Stimulated activated naive CD8-positive, alpha-beta T cell treated with anti-CD3 and anti-CD28 coated beads, Interleukin-15, Interleukin-2, amounts not matched to agents 100 U/mL and 50 U/mL, for 24 hours (primary cell): ENCODE measurements at places on chromosomes 4 and X.
A peak's percentile ranks its signal among the peaks of the same experiment; 100 is the strongest.

DNA sequence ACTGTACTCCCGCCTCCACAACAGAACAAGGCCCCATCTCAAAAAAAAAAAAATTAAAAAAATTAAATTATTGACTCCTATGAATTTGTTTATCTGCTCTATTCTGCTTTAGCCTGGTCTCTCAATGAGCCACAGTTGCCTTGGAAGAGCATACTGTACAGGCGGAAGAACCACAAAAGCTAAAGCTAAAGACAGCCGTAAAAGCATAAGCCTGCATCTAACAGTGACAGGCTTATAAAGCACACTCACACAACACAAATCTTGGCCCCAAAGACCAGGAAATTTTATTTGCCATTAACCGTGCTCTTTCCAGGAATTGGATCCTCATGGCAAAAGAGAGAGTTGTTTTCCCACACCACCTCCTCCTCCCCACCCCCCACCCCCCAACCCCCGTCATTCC lies 53.5 kb upstream of the KLF3 start:
- no peak for DNase-seq

DNA sequence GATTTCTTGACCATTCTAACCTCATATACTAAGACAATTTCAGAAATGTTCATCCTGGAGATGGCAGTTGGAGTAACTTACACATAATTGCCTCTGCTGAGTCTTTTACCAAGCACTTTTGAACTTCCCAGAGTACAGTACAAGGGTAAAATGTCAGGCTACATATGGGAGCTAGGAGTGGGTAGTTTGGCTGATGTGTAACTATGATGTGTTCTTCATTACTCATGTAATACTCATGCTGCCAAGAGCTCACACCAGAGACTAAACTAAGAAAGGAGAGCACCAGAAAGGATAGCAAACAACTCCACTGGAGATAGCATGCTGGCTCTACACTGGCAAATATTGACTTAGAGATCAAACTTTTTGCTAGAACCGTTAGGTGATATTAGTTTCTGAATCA lies 194.0 kb downstream of the PDGFRA start:
- DNase-seq: no peak

- no peak for DNase-seq
These were observed 9.2 kb upstream of the GYG2 start for GRCh38 chrX:2819345-2820135.

GRCh38 chr4:82948647-82949204 lies 48.2 kb downstream of the THAP9 start:
- DNase-seq: no peak

DNA sequence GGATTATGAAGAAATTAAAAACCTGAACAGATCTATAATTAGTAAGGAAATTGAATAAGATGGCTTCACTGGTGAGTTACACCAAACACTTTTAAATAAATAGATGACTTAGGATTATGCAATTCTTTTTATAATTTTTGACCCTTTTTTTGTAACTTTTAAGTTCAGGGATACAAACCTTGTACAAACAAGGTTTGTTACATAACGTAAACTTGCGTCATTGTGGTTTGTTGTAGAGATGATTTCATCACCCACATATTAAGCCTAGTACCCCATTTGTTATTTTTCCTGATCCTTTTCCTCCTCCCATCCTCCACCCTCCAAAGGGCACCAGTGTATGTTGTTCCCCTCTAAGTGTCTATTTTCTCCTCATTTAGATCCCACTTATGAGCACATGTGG lies 75.7 kb downstream of the CPEB2 start:
- no peak for DNase-seq

DNA sequence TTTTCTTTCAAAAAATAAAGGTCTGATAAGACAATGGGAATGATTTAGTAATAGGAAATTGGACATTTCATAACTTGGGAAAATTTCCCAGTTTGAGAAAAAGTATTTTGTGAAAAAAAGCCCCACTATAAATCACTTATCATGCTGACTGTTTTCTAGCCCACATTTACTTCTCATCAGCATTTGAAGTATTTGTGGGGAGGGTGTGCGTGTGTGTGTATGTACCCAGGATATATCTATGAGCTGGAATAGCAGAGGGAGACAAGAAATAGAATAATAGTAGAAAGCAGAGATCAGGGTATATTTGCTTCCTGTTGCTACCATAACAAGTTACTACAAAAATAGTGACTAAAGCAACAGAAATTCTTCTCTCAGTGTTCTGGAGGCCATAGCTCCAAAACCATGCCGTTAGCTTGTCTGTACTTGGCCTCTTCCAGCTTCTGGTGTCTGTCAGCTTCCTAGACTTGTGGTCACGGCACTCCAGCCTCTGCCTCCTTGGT lies 139.8 kb downstream of the PTTG2 start:
- DNase-seq: no peak

DNA sequence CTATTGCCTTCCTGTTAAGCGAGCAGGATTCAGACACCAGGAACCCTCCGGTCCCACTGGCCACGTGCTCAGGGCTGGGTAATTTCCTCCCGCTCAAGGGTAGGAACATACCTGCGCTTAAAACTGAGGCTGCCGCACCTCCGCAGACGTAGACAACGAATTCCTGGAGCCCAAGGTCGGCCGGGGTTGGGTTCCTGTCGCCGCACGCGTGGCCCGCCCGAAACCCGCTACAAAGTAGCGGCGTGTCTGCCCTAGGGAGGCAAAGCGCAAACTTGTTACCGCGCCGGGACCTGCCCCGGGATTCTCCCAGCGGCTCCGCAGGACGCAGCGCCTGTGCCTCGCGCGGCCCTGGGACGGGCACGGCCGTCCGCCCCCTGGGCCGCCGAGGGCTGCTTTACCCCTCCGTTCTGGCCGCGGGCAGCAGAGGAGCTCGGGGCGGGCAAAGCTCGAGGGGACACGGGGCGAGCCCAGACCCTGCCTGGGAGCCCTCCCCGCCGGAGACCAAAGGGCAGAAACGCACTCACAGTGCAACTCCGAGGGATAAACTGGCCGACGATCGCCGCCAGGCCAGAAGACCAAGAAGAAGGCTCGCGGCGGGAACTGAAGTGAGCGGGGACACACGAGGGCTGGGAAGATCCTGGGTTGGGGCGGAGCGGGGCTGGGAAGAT lies at the start of gene ERVMER34-1:
Gene ERVMER34-1, minus strand, starts transcription at position 607 of the 668 bp plus-strand sequence. CDS start 5,905 bp downstream, outside the sequence.
- DNase-seq: peak; percentile 13

- DNase-seq: no peak
These were observed 167.6 kb upstream of the ANK2 start for GRCh38 chr4:112881842-112882241.

DNA sequence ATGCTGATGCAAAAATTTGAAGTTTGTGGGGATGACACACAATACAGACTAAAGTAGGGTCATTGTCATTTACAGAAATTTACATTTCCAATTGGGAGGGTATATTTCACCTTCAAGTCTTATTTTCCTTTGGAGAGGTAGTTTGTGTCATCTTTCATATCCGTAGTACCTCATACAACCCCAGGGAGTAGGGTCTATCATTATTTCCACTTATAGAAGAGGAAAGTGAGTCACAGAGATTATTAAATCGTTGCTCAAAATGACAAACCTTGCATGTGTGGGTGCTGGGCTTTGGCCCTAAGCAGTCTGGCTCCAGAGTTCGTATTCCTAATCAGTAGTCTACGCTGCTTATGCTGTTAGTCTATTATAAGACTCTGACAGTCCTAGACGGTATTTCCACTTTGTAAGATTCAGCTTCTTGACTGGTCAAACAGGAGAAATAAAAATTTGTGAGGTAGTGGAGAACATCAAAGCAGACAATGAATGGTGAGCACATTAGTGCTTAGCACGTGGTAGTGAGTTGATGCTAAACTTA lies 516.5 kb downstream of the PCDH7 start:
- no peak for DNase-seq

DNA sequence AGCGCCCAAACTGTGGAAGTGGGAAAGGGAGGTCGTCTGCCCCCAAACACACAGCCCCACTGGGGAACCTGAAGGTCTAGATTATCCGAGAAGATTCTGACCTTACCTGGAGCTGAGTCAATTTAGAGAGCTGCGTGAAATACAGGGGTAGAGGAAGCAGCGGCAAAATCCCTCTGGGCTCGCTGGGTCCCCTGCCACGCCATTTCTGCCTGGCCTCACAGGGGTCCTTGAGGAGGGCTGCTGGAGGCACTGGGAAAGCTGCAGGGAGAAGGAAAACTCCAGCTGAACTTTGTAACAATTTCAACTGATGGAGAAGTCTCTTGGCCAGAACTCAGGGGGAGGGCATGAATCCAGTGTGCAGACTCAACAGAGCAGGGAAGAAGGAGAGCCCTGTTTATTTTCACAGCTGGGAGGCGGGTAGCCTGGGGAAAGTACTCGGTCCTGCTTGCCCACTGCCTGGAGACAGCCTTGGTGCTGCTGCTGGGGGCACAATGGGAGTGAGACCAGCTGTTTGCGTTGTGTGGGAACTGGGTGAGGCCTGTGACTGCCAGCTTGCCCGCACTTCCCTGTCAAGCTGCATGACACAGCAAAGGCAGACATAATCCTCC lies 93.2 kb upstream of the MAPK10 start:
- no peak for DNase-seq

DNA sequence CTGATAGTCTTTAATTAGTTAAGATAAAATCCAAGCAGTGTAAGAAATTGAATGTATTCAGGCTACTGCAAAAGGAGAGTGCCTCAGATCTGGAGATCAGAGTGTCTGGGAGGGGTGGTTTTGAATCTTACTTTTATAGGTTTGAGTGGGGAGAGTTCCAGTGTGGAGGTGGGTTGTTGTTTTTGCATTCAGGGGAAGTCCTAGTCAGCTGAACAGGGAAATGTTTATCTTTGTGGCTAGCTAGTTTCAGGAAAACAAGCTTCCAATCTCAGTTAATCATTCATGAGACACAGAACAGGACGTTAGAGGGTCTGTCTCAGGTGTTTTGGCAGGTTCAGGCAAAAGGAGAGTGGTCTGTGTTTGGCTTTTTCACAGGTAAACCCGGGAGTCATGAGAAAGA lies 26.0 kb downstream of the ZNF81 start:
- no peak for DNase-seq

- peak; percentile 41 for DNase-seq
These were observed at the start of gene FGF5 for GRCh38 chr4:80266253-80266901. TSS of gene FGF5 (plus strand) at chr4:80266664. CDS start at chr4:80266825, 161 bp downstream.

DNA sequence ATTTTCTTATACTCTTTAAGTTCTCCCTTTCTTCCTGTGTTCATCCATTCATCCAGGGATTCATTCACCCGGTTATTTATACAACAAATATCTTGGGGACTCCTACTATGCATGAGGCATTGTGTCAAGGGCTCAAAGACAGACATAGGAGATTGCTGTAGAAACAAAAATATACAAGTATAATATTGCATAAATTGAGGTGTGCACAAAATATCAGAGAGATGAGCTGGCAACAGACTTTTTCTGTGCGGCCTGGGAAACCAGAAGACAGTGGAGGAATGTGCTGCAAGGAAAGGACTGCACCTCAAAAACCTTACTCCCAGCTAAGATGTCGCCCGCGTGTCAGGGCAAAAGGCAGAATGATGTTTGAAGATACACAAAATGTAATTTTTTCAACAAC lies 9.6 kb downstream of the OTOP1 start:
- DNase-seq: no peak

- DNase-seq: no peak
These were observed 52.2 kb downstream of the DCUN1D4 start for GRCh38 chr4:51895158-51895557.

GRCh38 chr4:170089668-170090351 lies at the start of gene AADAT:
TSS of gene AADAT (minus strand) at chr4:170089956. CDS start at chr4:170089690, 266 bp downstream.
- DNase-seq: peak; percentile 40

- DNase-seq: no peak
These were observed 137.4 kb upstream of the GUCY1A1 start for GRCh38 chr4:155529272-155529671.

DNA sequence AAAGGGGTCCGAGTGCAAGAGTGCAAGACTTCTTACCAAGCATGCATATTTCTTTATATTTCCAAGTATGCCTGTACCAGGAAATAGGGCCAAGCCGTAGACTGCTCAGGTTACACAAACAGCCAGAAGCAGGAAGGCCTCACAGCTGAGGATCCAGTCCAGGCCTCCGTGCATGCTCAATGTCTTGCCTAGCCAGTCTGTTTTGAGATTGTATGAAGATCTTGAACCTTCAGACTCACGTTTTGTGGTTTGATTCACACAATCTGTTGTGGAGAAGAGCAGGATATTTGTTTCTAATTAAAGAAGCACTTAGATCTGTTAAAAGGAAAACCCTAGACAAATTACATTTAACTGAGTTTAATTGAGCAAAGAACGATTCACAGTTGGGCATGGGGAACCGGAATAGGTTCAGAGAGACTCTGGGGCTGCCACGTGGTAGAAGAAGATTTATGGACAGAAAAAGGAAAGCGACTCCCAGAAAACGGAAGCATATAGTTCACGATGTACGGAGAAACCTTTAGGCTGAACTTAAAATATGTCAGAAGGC lies 1.2 kb downstream of the MGST2 start:
- DNase-seq: no peak

DNA sequence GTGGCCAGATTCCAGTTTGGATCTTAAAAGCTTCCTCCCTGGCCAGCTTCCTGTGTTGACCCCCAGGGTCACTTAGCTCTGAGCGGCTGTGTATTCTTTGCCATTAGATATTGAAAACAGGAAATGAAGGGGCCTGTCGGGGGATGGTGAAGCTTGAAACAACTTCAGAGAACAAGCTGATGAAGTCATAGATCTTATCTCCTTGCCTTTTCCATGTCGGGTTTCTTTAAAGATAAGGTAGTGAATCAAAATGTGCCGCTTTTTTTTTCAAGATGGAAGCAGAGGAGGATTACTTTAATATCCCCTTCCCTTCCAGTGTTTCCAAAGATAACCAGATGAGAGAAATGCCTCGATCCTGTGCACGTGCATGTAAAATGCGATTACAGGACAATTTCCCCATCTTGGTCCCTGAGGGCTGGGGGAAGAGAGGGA lies 508.5 kb downstream of the MID1IP1 start:
- DNase-seq: no peak

DNA sequence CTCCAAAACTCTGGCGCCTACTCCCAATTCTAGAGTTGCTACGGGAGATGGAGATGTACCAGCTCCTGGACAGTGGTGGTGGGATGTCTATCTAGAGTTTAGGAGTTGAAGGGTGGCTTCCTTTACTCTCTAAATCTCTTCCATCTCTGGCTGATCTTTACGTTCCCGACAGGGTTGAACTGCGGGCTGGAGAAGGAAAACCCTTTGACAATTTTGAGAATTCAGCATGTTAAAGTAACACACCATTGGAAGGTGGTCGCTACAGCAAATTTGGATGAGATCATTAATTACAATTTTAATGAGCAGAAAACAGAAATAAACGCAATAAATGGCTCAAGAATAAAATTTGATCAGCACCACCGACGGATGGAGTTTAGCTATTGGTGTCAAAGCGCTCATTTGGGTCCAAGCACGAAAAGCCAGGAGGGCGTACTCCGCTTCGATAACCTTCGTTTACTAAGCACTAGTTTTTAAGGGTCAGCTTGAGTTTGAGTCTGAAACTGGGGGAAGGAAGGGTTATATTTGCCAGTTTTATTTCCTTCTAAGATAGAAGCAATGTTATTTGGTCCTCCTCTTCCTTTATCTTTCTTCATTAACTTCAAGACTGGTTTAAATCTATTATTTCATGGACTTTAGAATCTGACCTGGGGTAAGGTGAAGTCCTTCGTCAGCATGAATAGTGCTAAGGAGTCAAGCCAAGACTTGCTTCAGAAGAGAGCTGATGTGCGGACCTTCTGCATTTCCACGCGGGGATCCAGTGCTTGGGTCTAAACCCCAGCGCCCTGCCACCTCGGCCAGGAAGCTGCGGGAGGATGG lies 1.5 kb upstream of the NKX6-1 start:
- DNase-seq: no peak
